NCI-H1694 (cell line): ENCODE measurements at places on chromosomes 3 and 15.

DNA sequence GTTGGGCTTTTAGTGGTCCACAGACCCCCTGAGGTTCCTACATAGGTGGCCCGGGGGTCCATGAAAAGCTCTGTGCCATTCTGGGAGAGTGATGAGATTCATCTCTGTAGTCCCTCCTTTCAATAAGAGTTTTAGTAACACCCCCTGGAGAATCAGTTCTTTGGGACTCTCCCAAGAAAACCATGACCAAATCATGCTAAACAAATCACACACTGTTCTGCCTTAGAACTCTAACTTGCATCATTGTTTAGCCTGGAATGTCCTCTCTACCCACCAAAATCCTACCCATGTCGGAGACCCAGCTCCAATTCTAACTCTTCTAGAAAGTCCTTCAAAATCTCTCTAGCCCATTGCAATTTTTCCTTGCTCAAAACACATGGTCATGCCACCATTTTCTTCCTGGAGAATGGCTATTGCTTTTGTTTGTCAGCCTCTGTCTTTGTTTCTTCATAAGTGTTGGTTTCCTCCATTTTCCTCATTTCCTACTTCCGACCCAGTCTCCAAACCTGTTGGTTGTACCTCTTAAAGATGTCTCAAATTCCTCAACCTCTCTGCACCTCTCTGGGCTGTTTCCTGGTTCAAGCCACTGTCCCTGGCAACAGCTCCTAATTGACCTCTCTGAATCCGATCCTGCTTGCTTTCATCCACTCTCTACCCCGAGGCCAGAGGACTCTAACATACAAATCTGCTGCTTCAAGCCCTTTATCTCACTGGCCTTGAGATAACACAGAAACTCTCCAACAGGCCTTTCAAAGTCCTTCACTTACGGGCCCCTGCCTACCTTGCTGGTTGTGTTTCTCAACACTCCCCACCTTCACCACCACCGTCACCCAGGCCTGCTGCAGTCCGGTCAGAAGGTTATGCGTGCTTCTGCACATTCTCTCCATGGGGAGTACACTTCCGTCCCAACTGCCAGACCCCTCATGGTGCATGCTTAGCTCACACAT lies 23.7 kb downstream of the CYP19A1 start:
- DNase-seq = no peak

DNA sequence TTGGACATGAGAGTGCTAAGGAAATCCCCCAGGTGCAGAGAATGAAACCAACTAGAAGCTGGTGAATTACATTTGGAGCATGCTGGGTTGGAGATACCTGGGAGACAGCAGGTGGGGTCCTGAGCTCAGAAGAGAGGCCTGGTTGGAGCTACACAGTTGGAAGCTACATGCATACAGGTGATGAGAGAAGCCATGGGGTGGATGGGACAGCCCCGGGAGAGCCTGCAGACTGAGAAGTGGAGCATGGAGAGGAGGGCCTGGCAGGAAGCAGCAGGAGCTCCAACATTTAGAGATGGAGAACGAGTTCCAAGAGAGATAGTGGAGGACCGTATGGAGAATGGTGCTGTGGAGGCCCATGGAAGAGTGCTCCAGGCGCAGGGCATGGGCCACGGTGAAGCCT lies 10.2 kb downstream of the PAQR5 start:
- DNase-seq = no peak

DNA sequence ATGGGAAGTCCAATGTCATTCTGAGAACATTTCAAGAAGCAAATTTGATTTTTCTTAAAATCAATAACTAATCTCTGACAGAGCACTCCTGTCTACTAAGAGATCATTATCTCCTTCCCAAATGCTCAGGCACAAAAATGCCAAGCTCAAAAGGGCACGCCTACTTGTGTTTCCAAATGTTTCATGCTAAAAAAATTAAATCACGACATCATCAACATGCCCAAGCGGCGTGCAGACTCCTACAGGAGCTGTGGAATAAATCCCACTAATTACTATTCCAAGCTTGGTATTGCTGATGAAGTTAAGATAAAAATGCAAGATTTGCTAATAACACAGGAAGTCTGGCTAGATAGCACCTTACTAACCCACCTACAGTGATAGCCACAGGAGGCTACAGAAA lies 140.8 kb downstream of the OSBPL10 start:
- DNase-seq = no peak

DNA sequence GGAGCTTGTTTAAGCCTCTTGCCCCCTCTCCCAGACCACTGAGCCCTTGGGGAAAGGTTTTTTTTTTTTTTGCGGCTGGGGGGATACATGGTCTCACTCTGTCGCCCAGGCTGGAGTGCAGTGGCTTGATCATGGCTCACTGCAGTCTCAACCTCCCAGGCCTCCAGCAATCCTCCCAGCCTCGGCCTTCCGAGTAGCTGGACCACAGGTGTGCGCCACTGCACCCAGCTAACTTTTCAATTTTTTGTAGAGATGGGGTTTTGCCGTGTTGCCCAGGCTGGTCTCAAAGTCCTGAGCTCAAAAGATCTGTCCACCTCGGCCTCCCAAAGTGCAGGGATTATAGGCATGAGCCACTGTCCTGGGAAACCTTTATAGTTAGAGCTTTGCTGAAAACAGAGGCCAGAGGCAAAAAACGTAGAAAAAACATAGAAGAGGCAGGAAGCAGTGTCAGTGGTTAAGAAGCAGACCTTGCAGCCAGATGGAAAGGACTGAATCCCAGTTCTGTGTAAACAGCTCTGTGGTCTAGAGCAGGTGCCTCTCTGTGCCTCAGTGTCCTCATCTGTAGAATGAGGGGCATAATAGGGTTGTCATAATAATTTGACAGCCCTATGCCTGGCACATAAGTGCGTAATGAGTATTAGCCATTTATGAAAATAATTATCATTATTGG lies 33.1 kb downstream of the CMTM7 start:
- DNase-seq = no peak

GRCh38 chr3:157327837-157328236 lies 108.8 kb upstream of the PTX3 start:
- DNase-seq = no peak

DNA sequence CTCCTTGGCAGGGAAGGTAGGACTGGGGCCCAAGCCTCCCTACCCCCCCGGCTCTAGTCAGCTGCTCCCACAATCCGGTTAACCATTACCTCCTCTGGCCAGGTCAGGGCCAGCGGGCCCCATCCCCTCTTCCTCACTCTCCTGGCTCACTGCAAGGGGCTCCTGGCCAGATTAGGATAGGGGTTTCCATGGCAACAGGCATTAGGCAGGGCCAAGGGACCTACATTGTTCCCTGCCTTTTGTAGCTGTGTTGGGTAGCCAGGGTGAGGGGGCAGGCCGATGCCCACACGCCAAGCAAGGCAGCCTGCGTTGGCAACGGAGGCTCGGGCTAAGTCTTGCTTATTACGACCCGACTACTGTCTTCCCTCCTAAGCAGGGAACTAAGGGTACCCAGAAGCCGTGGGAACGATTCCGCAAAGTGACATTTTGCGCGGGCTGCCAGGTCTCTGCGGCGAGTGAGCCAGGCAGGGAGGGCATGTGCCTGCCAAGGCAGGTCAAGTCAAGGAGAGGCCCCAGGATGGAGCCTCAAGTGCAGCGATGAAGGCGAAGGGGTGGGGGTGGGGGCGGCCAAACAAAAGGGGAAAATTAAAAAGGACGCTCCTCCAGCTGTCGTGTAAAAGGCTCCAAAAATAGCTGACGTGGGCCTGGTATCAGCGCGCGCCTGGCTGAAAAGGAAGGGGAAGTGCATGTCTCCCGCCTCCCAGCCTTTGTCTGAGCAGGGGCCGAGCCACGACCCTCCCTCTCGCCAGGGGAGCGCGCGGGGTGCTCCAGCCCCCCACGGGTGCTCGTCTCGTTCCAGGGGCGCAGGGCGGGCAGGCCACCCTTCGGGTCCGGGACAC lies 919 bp downstream of the IDH2 start:
- no peak for DNase-seq

DNA sequence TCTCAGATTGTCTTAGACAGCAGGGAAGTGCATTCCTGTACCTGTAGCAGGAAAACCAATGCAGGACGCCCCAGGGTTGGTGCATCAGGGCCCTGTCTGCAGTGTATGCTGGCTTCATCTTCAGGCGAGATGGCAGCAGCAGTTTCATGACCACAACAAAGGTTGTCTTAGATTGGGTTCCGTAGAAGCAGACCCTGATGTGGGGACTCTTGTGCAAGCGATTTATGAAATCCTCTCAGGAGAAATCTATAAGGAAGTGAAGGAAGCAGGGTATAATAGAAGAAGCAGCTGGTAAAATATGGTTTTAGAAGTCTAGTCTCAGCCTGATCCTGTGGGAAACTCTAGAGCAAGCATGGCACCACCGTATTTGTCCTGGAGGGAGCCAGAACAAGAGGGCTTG lies 25.0 kb downstream of the DNAH1 start:
- DNase-seq = no peak

DNA sequence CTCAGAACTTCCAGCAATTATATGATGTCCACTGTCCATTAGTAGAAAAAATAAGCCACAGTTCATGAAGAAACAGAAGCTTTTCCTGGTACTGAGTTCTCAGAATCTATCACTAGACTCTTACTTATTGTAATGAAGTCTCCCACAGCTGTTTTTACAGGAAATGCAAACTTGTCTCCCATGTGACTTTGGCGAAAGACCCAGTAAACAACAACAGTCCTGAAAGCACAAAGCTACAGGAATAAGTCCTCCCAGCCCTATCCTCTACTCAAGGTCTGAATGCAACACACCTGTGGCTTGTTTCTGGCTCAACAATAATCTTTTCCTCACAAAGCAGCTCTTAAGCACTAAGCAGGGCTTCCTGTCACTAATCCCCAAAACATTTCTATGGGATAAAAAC lies 55.9 kb downstream of the EOMES start:
- DNase-seq = no peak

DNA sequence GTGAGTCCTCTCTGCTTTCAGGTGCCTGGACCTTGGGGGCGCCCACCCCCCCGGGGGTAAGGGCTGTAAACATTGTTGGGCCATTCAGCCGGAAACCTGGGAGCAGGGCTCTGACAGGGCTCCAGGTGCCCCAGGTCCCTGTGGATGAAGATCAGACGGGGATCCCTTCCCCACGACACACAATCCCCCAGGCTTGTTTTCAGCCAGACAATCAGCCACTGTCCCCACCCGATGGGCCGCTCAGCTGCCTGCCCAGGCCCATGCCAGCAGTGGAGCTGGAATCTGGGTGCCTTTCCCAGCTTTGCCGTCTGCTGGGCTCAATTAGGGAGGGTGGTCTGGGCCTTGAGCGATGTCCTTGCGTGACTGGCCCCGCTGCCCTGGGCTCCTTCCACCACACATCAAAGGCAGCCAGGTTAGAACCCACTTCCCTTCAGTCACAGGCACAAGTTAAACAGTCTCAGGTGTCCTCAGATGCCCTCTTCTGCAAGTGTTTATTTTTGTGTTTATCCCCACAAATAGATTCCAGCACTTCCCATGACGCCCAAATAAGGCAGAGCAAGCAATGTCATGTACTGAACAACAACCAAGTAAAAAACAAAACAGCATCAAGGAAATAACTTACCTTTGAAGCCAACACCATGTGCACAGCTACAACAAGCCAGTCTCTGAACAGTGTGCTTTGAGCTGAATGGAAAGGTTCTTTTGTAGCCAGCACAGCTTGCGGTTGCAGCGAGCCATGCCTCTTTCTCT lies 77.0 kb upstream of the ALDH1A3 start:
- DNase-seq = no peak

DNA sequence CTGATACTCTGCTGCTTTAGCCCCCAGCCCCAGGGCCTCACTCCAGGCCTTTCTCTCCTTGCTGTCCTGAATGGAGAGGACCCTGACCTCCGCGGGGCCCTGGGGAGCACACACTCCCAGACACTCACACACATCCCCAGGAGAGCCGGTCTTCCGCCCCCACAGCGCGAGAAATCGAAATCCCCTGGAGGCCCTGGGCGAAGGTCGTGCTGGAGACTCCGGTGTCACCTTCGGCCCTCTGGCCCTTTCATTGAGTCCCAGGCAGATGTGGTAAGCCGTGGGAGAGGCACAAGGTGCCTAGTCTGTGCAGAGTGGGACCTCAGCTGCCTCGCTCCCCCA lies 848 bp upstream of the GOLGA8B start:
- no peak for DNase-seq

DNA sequence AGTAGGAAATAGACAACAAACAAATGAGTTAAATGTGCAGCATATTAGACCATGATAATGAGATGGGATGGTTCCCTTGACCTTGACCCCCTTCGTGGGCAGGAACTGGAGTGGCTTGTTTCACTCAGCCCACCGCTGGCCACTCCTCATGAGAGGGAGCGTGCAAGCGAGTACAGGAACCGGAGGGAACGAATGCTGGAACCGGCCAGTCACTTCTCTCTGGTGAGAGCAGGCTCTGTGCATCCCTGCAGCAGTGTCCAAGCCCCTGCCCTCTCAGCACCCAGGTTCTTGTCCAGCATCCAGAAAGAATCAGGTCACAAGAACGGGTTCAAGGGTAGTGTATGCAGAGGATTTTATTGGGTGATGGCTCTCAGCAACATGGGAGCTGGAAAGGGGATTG lies 17.2 kb upstream of the IREB2 start:
- no peak for DNase-seq

- DNase-seq = no peak
These were observed 213.7 kb downstream of the FOXP1 start for GRCh38 chr3:71369701-71370391.

DNA sequence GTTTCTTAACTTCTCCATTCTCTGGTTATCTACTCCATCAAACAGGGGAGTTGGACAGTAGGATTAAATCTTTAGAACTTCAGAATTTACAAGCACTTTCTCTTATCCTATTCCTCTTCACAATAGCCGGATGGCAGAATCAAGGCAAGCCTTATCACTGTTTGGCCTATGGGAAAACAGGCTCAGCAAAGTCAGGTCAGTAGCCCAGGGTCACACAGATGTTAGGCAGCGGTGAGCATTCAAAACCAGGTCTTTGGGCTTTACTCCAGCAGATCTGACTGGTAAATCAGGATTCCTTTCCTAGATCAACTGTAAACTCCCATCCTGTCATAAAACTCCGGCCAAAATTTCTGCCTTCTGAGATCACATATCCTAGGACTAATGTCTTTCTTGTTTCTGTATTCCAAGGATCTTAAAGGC lies 258.4 kb downstream of the OPA1 start:
- no peak for DNase-seq

DNA sequence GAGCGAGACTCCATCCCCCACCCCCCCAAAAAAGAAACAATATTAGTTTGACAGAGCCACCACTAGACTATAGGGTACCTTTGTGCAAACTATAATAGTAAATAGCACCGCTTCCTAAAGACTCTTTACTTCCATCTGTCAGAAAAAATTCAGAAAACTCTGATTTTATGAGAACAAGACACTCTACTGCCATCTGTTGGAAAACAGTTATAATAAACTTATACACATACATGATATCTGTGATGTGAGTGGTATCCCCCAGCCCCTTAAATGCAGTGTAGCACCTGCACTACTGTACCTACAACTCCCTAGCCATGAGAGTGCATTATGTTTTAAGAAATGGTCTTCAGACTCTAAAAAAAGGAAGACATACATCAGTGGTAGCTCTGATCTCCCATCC lies 47.1 kb upstream of the CTDSPL start:
- peak; percentile 1 for DNase-seq

GRCh38 chr15:84601555-84601838 lies 688 bp downstream of the ZSCAN2 start:
- DNase-seq = no peak

- peak; percentile 48 for DNase-seq
These were observed 23.1 kb downstream of the ANXA2 start for GRCh38 chr15:60374628-60375081.
